ENCODE measurements at places on chromosomes 4 and X.

DNA sequence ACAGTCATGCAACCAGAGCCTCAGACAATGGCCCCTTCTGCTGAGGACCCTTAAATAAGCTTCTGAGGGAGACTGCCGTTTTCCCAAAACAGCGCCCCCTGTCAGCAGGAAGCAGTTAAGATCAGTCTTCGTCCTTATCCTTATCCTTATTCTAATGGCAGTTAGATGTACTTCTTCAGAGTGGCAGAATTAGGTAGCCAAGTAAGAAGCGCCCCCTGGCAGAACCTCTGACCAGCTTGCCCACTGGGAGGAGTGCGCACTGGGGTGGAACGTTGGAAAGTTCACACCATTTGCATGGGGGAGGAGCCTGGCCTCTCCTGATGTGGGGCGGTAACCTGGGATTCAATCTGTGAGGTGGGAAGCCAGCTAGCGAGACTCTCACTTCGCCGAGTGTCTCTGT lies 133.6 kb upstream of the QRFPR start:
- no peak for DNase-seq

DNA sequence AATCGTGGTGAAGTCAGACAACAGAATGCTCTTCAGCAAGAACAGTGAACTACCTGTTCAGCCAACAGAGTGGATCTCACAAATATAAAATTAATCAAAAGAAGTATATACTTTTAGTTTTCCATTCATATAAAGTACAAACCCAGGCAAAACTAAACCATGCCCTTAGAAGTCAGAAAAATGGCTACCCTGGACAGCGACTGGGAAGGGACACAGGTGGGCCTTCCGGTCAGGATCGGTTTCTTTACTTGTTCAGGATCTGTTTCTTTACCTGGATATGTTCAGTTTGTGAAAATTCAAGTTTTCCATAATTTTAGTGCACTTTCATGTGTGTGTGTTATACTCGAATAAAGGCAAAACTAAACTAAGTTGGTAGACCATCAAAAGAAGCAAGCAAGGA lies 12.4 kb upstream of the GPR173 start:
- DNase-seq = no peak

GRCh38 chr4:21893136-21893535 lies 55.4 kb downstream of the KCNIP4 start:
- peak; percentile 28 for DNase-seq

GRCh38 chr4:41069257-41069656 lies 145.1 kb downstream of the APBB2 start:
- DNase-seq = no peak

DNA sequence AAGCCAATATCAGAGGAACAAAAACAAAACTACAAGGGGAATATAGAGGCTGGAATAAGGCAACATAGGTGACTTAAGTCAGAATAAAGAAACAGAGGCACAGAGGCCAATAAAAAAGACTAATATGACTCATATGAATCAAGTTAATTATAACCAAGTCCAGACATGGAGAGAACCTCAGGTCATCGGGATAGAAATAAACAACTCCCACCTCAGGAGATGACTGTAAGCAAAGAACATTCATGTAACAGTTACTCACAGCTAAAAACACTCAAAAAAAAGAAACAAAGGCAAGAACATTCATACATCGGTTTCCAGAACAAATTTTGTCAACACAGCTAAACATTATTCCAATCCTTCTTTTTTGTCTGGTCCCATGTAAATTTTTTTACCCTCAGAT lies 60.3 kb upstream of the RXFP1 start:
- DNase-seq = no peak

DNA sequence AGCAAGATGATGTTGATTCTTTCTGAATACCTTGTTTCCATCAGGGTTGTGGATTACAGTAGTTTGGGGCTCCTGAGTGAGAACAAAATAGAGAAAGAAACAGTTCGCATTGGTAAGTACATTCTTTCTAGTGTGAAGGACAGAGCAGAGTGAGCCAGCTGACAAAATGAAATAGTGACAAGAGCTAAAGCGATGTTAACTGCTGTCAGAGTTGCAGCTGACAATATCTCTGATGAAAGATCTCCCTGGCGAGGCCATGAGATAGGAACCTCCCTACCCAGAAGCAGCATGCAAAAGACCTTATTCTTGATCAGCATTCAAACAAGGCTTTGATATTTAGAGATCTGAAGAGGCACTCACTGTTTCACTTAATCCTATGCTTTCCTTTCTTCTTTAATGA lies 258.6 kb downstream of the CAMK2D start:
- no peak for DNase-seq

GRCh38 chrX:129777218-129778030 lies 2.3 kb upstream of the SASH3 start:
- DNase-seq = no peak

- no peak for DNase-seq
Measured at GRCh38 chrX:16124201-16124600, 836 bp downstream of the GRPR start.

- no peak for DNase-seq
Measured at GRCh38 chr4:78592088-78592783, 40.7 kb downstream of the ANXA3 start.

DNA sequence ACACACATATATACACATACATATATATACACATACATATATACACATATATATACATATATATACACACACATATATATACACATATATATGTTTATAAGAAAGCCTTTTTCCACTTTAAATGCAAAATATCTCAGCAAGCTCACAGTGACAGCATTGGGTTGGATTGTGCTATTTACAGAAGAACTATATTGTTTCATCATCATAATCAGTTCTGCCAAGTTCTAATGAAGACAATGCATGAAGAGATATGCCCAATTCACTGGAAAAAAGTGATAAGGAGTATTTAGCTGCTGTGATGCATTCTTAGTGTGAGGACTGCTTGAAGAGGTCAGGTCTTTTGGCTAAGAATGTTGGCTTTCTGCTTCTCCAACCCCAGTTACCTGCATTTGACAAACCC lies 54.4 kb downstream of the RNF150 start:
- peak; percentile 41 for DNase-seq

DNA sequence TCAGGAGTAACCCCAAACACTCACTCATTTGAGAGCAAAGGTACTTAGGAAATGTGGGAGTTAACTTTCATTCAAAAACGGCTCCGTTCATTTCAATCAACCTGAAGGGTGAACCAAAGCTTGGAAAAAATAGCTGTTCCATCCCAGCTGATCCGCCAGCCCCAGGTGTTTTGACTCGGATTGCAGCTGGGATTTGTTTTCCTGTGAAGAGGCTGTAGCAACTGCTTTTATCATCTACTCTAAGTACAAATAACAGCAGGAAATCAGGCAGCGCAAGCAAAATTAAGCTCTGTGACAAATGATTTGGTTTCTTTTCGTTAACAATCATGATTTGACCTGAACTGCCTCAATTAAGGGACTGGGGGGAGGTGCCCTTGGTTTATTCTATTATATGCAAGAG lies 154.7 kb downstream of the BEND2 start:
- no peak for DNase-seq

DNA sequence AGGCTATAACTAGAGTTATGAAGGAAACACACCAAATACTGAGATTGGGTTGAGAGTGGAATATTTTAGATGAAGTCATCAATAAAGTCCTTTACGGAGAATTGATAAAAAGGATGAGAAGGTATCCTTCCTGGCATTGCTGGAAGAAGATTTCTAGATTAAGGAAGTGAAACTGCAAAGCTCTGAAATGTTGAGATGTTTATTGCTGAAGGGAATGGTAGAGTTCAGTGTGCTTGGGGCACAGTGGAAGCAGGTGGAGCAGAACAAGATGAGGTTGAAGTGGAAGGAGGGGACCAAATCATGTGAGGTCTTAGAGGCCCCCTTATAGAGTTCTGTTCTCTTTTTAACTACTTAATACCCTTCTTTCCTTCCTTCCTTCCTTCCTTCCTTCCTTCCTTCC lies 848.5 kb downstream of the RAB28 start:
- DNase-seq = no peak

GRCh38 chrX:4627414-4627813 lies 914.0 kb upstream of the PRKX start:
- no peak for DNase-seq

GRCh38 chr4:1787411-1788077 lies 5.5 kb upstream of the FGFR3 start:
- no peak for DNase-seq

DNA sequence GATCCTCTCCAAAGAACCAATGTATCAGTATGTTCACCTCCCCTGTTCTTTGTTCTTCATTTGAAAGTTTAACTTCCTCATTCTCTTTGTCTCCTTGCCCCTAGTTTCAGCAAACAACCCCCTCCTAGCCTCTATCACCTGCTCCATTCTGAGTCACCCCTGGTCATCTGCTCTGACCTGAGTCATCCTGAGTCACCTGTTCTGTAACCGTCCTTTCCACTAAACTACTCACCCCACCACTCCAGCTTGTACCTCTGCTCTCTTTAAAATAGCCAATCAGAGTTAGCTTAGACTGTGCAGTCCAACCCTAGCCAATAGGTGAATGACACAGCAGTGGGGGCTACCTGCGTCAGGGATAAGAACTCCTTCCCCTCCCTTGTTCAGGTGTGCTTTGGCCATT lies 249.8 kb upstream of the AADAT start:
- no peak for DNase-seq

DNA sequence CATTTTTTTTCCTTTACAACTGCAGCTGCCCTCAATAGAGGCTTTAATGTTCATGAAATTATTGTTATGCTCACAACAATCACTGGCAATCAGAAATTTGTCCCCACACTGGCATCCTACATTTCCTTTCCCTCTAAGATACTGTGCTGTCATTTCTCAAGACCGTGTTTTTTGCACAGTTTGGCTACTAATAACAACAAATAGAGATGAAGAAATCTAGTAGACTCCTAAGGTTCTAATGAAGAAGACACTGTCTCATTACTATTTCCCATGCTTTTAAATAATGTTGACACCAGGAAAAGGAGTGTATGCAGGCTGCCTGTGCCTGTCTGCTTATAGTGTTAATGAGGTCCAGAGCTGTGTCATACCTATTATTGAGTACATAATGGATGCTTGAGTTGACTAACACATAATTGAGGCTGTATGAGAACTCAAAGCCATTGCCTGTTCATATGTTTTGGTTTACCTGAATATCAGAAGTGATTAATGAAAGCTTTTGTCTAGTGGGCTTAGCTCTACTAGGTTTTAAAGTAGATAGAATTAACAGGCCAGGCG lies 1.5 kb upstream of the EIF4E start:
- DNase-seq = no peak

DNA sequence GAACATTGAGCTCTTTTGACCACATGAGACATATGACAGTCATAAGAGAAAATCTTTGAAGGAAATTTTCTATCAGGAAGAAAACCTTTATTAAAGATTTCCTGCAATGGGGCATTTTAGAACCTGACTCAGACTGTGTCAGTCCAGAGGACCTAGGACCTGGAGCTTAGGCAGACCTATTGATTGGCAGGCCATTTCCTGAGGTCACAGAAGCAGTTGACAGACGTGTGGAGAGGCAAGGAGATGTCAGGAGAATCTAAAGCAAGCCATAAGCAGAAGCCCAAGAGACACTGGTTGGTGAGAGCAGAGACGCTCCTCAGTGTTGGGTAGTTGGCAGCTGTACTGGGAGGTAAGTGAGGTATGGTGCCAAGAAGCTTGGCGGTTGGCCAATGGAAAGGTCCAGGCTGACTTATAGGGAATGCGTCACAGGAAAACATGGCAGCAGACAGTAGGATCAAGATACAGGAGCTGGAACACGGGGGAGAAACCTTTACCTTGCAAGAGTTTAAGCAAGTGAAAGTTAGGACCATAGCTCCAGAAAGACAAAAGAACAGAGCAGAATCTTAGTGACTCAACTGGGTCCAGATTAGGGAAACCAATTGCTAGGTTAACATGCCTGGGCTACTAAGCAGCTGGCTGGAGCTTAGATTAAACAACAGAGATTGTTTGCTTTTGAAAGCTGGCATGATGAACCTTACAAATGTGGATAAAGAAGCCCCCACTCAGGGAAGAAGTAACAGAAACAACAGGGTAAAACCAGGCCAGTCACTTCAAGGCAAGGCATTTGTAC lies 18.6 kb downstream of the PALLD start:
- no peak for DNase-seq

GRCh38 chr4:40990236-40990898 lies 224.0 kb downstream of the APBB2 start:
- peak; percentile 94 for DNase-seq

GRCh38 chr4:86441175-86441936 lies 81.5 kb upstream of the MAPK10 start:
- DNase-seq = no peak

GRCh38 chr4:170083541-170083940 lies 6.2 kb downstream of the AADAT start:
- DNase-seq = no peak

DNA sequence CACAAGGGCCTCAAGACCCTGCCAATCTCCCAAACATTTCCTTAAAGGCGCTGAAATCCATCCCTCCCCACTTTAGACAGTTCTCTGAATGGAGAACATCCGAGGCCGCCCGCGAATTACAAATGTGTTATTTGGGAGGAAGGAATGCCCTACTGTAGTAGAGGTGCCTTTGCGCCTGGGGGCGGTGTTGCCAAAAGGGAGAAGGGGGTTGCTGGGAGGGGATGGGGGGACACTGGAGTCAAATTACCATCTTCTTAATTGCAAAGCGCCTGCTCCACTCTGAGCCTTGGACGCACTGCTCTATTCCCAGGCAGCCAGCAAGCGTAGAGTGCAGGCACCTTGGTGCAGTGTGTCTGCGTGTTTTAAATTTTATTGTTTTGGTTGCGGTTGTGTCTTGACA lies 2.7 kb downstream of the TMEM255A start:
- DNase-seq = no peak

DNA sequence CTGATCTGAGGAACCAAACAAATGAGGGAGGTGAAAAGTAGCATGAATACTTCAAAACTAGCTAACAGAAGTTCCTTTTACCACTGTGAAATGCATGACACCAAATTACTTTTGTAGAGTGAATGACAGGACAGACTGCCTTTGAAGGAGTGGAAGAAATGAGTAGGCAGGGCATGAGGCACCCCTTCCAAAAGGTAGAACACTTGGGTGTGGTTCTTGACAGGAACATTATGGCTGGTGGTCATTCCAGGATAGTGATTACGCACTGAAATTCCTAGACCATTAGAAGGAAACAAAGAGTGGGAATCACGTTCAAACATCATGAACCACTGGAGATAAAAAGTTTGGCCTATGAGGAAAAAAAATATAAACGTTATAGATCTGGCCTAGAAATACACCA lies 4.9 kb downstream of the HUWE1 start:
- no peak for DNase-seq

DNA sequence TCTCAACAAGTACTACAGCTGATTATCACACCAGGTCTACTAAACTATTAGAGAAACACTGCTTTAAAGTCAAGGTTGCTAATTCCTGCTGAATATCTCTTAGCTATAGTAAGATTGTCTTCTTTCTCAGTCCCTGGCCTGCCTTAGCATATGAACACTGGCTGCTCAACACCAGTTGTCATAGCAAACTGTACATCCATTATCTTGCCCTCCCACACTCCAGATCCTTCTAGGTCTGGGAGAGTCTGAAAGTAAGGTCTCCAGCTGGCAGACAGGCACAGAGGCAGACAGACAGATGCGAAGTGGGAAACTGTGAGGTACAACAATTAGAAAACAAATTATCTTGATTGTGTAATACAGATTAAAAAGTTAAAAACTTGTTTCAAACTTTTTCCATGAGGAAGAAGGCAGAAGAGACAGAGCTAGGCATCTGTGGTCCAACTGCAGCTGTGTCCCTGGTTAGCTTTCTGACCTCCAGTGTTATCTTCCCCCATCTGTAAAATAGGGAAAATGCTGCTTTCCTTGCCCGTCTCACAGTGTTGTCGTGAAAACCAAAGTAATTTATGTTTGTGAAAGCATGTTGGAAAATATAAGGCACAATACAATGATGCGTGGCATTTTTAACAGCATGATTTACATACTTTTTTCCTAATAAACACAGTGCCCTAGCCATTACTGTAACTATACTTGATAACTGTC lies 133.8 kb downstream of the KLHL13 start:
- DNase-seq = no peak

All from AG09309 (cell line).